ENCODE measurements at places on chromosomes 4 and X.
A peak's percentile ranks its signal among the peaks of the same experiment; 100 is the strongest.

- no peak for DNase-seq
These were observed 290.5 kb downstream of the RAB28 start for GRCh38 chr4:13193662-13194061.

DNA sequence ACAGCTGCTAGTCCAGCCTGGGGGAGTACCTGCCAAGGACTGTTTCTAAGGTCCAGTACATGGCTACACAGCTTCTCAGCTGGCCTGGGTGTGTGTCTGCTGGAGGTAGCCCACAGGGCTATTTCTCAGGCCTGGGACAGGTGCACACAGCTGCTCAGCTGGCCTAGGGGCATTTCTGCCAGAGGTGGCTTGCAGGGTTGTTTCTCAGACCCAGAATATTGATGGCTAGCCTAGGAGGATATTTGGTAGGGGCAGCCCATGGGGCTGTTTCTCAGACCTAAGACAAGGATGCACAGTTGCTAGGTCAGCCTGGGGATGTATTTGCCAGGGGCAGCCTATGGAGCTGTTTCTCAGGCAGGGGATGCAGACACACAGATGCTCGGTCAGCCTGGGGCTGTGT, 29.4 kb downstream of the RAB28 start:
- DNase-seq, result no peak

DNA sequence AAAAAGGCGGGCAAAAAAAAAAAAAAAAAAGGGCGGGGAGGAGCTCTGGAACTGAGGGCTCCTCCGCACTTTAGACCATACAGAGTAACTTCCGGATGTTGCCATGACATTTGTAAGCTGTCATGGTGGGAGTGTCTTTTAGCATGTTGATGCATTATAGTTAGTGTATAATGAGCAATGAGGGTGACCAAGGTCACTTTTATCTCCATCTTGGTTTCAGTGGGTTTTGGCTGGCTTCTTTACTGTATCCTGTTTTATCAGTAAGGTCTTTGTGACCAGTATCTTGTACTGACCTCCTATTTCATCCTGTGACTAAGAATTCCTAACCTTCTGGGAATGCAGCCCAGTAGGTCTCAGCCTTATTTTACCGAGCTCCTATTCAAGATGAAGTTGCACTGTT, 193.4 kb downstream of the UGT8 start:
- no peak for DNase-seq

GRCh38 chr4:153887217-153887616, 98.3 kb upstream of the SFRP2 start:
- peak; percentile 15 for DNase-seq

- DNase-seq, result no peak
These were observed 13.0 kb upstream of the MCF2 start for GRCh38 chrX:139720979-139721378.

- DNase-seq, result no peak
These were observed 15.6 kb upstream of the FAM47E start for GRCh38 chr4:76235915-76236314.

DNA sequence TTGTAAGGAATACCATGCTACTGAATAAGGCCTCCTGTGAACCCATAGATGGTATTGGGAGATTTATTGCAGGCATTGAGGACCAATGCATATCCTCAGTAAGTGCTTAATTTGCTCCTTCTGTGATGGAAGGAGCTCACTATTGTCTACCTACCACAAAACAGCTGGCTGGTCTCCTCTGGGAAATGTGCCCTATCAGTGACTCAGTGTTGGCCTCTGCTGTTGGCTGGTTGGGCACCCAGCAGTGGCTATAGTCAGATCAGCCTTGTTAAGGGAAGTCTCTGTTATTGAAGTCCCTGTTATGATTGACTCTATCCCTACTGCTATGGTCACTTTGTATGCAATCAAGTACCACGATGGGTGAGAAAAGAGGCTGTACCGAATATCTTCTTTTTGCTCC, 27.5 kb upstream of the OTUD4 start:
- no peak for DNase-seq

- DNase-seq, result no peak
These were observed 456.8 kb downstream of the PRR32 start for GRCh38 chrX:127276326-127276725.

DNA sequence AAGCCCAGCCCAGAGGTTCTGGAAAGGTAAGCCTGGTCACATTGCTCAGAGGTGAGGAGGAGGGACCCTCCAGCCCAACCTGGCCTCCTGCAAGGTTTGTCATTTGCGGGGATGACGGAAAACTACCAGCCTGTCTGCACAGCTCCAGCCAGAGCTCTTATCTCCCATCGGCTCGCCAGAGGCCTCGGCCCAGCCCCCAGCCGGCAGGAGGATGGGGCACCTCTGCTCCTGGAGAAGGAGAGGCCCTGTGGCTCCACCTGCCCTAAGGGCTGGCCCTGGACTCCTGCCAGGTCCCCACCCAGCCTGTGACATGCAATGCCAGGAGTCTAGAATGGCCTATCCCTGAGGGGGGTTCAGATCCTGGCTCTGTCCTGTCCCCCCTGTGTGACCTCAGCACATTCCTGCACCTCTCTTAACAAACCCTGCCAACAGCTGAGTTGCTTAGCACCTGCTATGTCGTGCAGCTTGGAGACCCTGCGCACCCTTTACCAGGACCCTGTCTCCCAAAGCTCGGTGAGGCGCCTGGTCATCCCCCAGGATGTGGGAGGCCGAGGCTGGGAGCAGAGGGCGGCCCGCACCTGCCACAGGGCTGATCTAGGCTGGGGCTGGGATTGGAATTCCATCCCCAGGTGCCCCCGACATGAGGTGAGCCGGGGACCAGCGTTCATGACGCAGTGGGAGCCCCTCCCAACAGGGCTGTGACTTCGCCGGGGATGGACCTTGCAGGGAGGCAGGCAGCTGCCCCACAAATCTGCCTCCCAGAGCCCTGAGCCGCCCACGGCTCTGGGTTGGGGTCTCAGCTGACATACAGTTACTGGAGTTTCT, 14.4 kb downstream of the ADRA2C start:
- DNase-seq, result no peak

- no peak for DNase-seq
These were observed 331.0 kb upstream of the PITX2 start for GRCh38 chr4:110953898-110954297.

DNA sequence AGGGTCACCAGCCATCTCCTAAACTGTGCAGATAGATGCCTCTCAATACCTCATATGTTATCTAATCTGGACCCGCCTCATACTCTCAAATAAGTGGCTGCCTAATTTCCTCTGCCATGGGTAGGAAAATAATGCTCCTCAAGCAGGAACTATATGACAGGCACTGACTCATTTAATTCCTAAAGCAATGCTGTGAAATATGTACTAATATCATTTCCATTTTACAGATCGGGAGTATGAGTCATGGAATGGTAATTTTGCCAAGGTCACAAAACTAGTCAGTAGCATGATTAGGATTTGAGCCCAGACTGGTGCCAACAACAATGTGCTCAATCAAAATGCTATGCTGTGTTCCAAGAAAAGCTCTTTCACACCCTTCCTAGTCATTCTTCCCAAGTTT, 3.0 kb upstream of the NXT2 start:
- DNase-seq, result peak; percentile 2

GRCh38 chrX:11867610-11868345, 109.7 kb downstream of the MSL3 start:
- DNase-seq, result no peak

- no peak for DNase-seq
These were observed 66.1 kb downstream of the PHKA2 start for GRCh38 chrX:18917831-18918230.

DNA sequence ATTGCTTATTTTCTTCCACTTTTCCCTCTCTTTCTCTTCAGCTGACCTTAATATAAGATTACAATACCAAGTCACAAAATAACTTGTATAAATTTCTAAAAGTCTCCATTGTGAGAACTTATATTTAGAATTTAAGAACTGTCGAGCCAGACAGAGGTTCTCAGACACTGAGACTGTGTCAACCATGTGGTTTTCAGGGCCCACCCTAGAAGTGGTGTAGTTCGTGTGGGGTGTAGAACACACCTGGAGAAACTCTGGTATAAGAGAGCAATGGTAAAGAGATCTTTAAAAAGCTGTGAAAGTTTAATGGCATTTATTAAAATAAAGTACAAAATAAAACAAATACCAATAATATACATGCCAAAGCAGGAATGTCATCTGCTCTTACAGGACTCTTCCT, 19.7 kb downstream of the CPEB2 start:
- no peak for DNase-seq

- peak; percentile 57 for DNase-seq
These were observed 763 bp downstream of the GRSF1 start for GRCh38 chr4:70838666-70839588.

GRCh38 chr4:10441512-10441911, 15.7 kb downstream of the ZNF518B start:
- no peak for DNase-seq

DNA sequence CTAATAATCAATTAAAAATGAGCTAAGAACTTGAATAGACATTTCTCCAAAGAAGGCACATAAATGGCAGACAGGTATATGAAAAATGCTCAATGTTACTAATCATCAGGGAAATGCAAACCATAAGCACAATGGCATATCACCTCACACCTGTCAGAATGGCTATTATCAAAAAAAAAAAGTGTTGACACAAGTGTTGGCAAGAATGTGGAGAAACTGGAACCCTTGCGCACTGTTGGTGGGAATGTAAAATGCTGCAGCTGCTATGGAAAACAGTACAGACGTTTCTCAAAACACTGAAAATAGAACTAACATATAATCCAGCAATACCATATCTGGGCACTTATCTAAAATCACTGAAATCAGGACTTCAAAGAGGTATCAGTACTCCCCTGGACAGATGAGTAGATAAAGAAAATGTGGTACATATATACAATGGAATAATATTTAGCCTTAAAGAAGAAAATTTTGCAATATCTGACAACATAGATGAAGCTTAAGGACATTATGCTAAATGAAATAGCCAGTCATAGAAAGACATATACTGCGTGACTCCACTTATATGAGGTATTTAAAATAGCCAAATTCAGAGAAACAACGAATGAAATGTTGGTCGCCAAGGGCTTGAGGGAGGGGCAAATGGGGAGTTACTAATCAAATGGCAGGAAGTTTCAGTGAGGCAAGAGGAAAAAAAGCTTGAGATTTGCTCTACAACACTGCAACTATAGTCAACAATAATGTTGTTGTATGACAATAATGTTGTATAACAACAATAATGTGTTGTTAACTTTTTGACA, 175.5 kb downstream of the WDFY3 start:
- DNase-seq, result no peak

GRCh38 chr4:74317616-74318246, 9.5 kb downstream of the EPGN start:
- peak; percentile 23 for DNase-seq

DNA sequence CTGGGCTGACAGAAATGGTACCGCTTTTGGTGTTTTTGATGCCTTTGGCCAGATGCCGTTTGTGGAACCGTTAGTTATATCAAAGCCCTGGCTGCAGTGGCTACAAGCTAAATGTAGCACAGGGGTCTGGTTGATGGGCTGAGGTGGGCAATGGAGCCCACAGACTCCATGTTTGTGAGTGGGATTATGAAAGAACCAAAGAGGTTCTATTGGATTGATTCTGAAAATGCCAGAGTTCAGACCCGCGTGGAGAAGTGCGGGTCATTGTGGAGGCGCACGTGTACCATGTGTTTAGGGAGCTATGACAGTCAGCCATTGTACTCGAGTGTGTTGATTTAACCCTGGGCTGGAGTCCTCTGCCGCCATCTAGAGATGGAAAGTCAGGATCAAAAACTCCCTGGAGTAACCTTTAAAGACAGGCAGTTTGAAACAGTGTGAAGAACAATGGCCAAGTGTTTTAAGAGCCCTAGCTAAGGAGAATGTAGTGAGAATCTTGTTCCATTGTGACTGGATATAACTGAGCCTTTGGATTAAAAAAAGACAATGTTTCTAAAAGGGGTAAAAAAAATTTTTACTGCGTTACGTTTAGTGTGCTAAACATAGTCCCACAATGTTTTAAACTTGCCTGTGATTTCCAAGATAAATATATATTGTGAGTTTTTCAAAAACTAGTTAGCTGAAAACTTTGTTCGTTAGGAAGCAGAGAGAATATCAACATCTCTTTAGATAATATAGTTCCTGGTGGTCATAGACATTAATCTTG, 12.7 kb downstream of the ART3 start:
- DNase-seq, result peak; percentile 40

- no peak for DNase-seq
These were observed 137.7 kb downstream of the LDB2 start for GRCh38 chr4:16760617-16761363.

GRCh38 chr4:139833151-139833910, 167.7 kb downstream of the MGST2 start:
- DNase-seq, result no peak

Measured in AG10803 (cell line).